Hypothalamus (tissue), 51 donors: ENCODE measurements at places on chromosomes 7 and 10.

GRCh38 chr10:104339469-104340110, 1.3 kb upstream of the ITPRIP start:
- no peak for DNase-seq

GRCh38 chr7:15478401-15478800, 83.4 kb downstream of the AGMO start:
- no peak for DNase-seq

DNA sequence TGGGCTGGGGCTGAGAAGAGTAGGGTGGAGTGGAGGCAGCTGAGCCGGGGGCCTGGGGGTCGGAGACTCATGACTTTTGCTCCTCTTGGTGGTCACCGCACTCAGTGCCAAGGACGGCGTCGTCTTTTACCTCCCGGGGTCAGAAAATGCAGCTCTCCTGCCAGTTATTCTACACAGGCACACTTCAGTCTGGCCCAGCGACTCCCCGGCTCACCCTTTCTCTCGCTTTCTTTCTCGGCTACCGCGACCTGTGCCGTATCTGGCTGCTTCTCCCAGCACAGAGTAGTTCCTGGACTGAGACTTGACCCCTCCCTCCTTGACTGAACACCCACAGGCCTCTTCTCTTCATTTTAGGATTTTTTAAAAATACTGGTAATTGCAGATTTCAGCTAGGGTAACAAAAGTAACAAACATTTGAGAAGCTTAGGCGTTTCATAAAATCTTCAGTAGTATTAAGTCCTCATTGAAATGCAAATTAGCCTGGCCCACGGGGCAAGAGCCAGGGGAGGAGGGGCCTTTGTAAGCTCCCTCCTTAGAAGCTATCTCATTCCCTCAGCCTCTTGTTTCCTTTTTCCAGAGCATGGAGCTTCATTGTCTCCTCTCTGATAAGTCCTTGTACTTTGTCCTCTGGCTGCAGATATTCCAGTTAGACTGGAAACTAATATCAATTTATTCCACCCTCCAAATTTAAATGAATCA, 1.1 kb upstream of the PRLHR start:
- no peak for DNase-seq

DNA sequence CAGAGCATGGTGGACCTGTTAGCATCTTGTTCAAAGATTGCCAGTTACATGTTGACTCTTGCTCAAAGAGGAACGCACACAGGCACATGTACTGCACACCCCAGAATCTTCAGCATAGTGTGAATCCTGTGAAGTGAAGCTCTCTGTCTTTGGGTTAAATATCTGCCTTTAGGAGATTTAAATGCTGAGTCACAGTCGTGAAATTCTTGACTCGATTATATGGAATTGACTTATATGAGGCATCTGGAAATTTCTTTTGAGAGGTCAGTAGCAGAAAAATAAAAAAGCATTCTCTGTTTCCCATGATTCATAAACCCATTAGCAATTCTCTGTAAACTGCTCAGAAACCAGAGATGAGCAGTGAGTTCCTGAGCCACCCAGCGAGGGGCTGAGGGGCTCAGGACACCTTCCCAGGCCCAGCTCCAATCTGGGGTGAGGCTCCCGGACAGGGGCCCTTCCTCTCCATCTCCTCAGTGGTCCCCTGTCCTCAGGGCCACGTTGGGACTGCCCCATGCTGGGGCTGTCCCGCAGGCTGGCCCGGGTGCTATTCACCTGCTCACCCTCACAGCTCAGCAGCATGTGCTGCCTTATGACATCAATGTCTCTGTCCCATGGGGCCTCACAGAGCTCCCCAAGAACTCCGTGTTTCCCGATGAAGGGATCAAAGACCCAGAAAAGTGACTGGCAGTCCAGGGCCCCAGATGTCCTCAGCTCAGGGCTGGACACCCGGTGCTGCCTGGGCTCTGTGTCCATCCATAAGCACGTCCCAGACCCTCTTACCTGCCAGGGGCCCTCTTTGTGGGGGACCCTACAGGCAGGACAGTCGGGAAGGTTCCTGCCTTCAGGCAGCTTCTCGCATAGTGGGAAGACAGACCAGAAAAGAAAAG, 50.0 kb upstream of the INSIG1 start:
- DNase-seq: no peak

DNA sequence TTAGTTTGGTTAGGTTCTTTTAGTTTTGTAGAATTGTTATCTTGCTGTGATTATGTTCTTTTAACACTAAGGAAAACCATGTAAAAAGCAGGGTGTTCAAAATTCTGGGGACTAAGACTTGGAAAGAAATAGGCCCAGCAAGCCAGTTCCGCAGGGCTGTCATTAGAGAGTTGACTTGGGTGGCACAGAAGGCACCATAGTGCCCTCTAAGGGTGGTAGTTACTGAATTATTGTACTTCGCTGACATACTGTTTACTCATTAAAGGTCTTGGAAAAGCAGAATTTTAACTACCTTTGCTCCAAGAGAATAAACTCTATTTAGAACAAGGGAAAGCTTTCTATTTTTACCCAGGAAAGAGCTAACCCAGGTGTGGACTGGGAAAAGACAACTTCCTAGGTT, 86.5 kb downstream of the OTUD1 start:
- no peak for DNase-seq

DNA sequence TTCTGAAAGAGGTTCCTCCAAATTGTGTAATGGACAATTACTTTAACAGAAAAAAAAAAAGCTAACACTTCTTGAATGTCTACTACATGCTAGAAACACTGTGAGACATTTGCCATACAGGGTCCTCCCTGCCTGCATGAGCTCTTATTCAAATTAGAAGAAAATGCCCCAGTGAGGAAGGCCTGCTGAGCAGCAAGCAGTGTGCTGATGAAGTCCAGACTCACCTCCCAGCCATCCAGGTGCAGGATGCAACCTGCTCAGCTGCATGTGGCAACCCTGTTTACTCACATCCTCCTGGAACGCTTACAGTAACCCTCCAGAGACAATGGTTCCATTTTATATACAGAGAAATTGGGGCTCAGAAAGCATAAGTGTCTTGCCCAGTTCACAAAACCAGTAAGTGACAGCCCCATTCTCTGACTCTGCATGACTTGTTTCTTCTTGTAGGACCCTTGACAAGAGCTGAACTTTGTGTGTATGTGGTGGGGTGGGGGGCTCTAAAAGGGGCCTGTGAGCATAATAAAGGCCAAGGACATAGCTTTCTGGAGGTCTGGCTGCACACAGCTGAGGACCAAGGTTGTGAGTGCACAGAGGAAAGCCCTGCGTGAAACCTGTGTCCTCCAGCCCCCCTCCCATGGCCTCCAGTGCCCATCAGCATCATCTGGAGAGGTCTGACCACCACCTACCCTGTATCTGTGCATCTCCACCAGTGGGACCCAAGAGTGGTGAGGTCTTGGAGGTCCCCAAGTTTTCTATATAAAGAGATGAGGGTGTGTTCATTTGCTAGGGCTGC, 387.8 kb downstream of the GRID1 start:
- DNase-seq: no peak

GRCh38 chr10:101671453-101671852, 23.5 kb downstream of the FBXW4 start:
- no peak for DNase-seq

- DNase-seq: no peak
These were observed 90.4 kb downstream of the C10orf105 start for GRCh38 chr10:71629131-71629530.

GRCh38 chr10:38025283-38025682, 14.8 kb downstream of the ZNF33A start:
- no peak for DNase-seq

GRCh38 chr7:131896165-131896863, 339.9 kb upstream of the PODXL start:
- DNase-seq: no peak

DNA sequence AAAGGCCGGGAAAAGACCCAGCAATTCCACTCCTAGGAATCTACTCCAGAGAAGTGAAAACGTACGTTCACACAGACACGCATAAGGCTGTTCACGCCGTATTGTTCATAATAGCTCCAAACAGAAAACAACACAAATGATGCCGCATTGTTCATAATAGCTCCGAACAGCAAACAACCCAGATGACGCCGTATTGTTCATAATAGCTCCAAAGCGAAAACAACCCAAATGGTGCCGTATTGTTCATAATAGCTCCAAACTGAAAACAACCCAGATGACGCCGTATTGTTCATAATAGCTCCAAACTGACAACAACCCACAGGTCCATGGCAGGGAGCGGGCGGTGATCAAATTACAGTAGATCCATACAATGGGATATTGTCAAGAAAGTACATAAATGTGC, 85.2 kb upstream of the DNAAF5 start:
- DNase-seq: no peak

- no peak for DNase-seq
These were observed 41.8 kb downstream of the CD36 start for GRCh38 chr7:80679921-80680907.

DNA sequence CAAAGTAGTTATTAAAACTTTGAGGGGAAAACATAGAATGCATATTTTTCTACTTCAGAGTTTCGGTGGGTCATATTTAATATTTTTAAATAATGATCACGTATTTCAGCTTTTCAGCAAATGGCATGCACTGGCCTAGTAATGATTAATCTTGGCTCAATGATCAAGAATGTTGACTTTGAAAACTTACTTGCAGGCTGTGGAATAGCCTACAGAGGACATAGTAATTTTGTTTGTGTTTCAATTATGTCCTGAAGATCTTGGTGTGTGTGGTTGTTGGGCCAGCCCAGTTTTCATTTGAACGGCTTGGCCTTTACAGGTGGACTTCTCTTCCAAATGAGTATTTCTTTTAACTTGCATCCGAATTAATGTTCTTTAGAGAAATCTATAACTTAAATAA, 35.1 kb downstream of the ADD3 start:
- DNase-seq: no peak

GRCh38 chr7:137877027-137877675, 30.4 kb upstream of the DGKI start:
- DNase-seq: no peak

GRCh38 chr10:112184052-112184371, 447 bp upstream of the GPAM start:
- no peak for DNase-seq

GRCh38 chr7:132516042-132516840, 60.0 kb downstream of the PLXNA4 start:
- no peak for DNase-seq

DNA sequence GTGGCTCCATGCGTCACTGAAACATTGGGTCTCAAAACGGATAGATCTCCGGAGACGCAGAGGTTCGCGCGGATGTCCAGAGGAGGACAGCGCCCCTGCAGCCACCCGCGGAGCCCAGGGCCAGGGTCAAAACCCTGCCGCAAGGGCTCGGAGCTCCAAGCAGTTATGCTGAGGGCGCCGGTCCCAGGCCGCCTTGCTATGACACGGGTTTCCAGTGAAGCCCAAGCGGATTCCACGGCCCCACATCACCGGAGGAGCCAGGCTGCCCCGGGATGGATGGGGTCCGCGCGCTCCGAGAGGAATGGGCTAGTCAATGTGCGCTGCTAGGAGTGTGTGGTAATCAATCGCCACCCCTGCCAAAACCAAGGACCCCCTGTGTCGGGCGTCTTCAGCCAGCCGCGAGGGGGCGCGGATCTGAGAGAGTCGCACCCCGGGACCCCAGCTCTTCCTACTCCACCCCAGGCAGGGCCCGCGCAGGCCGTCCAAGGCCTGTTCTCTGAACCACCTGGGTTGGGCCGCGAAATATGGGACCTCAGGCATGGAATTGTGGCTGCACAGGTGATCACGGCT, 5.6 kb upstream of the EMX2 start:
- DNase-seq: no peak

DNA sequence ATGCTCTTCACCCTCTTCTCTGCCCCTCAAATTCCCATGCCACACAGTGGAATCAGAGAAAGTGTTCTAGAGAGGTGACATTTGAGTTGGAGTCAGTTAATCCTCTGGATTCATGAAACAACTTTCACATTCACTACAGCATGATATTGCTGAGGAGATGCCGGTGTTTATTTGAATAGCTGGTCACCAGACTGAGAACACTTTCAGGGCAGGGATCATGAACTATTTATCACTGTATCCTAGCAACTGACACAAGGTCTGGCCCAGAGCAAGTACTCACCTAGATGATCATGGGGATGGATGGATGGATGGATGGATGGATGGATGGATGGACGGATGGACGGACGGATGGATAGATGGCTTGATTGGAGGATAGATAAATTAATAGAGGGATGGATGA, 116.7 kb upstream of the ZMIZ1 start:
- DNase-seq: no peak

- DNase-seq: no peak
These were observed 59.5 kb upstream of the PRKG1 start for GRCh38 chr10:51014680-51015389.

DNA sequence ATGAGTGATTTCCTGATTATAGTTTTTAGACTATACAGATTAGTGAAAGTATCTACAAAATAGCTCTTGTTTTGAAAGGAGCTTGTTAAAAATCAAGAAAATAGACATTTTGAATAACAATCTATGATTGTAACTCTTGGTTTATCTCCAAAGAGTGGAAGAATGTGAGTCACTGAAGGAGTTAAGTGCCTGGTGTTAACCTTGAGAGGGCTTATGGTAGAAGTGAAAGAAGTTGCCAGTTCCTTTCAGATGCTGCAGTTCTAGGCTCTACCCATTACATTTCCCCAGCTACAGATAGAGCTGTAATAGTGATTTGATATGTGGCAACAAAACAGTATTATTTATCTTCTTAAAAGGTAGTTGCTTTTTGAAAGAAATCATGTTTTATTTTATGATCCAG, 12.7 kb downstream of the NRBF2 start:
- no peak for DNase-seq

GRCh38 chr7:117229350-117229749, 93.5 kb downstream of the WNT2 start:
- no peak for DNase-seq

- no peak for DNase-seq
These were observed 104.3 kb downstream of the UBE2H start for GRCh38 chr7:129848436-129848835.

- no peak for DNase-seq
These were observed 573.8 kb downstream of the POM121L12 start for GRCh38 chr7:53609185-53609584.

DNA sequence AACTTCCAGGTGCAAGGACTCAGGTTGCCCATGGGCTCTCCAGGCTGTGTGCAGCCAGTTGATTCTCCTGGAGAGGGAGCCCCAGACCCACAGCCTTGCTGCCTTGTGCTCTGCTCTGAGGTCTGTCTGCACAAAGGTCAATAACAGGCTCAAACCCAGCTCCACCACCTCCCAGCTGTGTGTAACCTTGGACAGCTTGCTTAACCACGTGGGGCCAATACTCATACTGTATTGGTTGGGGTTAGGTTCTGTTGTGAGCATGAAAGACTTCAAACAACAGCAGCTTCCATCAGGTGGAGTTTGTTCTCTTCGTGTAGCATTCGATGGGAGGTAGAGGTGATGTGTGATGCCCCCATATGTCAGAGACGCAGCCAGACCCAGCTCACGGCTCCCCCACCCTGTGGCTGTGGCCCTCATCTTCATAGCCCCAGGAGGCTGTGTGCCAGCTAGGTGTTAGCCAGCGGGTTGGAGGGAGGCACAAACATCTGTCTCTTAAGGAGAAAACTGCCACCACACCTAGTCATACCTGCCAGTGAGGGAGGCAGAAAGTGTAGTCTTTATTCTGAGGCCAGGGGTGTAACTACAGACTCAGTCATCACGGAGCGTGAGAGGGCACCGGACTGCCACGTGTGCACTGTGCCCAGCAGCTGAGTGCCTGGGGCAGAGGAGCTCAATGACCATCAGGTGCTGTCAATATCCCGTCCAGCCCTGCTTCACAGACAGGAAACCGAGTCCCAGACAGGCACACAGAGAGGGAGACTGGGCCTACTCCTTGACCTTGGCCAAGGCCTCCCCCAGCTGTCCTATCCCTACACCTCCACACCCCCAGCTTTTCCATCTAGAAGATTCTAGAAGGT, 8.1 kb upstream of the POLD2 start:
- no peak for DNase-seq
